NCI-H1417 treated with DMSO at 0.1 percent for 48 hours (cell line): ENCODE measurements at places on chromosomes 3 and 15.

DNA sequence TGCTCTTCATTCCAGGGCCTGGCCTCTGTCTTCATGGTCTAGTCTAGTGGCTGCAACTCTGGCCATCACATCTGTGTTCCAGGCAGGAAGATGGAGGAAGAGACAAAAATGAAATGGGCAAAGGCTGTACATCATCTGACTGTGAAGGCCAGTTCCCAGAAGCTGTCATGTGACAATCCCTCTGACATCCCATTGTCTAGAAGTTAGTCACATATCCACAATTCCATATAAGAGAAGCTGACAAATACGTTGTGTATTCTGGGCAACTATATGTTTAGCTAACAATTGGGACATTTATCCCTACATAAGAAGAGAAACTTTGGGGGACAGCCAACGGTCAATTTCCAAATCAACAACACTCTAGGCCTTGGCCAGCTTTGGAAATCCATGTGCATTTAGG, 34.5 kb upstream of the C3orf70 start:
- no peak for DNase-seq

GRCh38 chr3:44355362-44356033, 16.9 kb downstream of the TCAIM start:
- DNase-seq, result peak; percentile 12

DNA sequence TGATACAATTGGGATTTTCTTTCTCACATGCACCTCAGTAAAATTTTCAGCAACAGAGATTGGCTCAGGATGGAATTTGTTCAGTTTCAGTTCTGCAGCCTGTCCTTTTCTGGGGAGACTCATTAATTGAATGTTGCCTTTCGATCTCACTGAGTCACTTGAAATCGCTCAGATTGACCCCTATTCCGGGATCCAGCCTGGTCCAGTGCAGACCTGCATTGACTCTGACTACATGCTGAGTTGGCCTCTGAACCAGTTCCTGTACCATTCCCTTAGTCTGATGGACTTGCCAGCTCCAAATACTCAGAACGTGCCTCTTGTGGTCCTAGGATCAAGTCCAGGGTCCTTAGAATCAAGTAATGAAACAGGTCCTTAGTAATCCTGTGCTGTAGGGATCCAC, 9.4 kb downstream of the IGF1R start:
- DNase-seq, result no peak

- no peak for DNase-seq
These were observed 28.1 kb upstream of the CNBP start for GRCh38 chr3:129211772-129212171.

DNA sequence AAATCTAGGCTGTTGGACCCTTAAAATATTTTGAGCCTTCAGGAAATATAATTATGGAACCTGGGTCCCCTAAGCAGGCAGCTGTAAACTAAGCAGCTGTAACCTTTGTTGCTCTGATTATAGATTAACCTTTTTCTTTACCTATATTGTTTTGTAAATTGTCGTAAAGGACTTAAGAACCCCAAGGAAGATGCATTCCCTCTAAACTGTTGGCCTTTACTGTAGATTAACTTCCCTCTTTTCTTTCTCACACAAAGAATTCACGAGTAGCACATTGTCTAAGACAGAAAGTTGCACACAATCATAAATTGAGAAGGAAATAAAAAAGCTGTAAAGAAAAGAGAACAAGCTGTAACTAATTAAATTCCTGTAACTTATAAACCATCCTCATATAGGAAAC, 877.3 kb downstream of the ROBO2 start:
- DNase-seq, result no peak

DNA sequence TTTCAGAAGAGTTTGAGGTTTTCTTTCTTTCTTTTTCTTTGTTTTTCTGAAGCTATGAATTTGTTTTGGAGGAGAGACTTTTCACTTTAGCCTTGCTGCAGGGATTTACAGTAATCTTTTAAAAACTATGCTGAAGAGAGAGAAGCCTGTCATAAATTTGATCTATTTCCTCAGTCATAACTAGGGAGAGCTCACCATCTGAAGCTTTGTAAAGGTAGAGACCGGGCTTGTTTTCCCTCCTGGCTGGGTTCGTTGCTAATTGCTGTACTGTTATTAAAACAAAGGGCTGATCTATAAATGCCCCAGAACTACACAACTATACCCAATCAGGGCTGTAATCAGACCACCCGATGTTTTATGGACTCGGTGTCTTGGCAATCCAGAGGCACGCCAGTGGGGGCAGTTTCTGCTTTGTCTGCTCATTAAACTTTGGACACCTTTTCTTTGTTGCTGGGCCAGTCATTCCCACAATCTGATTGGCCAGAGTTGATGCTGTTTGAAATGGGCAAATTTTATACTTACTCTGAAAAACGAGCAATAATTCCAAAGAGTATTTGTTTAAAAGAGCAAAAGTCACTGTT, 164.3 kb downstream of the CACNA1D start:
- no peak for DNase-seq

- DNase-seq, result no peak
These were observed 195.4 kb downstream of the FMN1 start for GRCh38 chr15:32998979-32999672.

- no peak for DNase-seq
These were observed 95.1 kb downstream of the FOXP1 start for GRCh38 chr3:71488391-71488809.

DNA sequence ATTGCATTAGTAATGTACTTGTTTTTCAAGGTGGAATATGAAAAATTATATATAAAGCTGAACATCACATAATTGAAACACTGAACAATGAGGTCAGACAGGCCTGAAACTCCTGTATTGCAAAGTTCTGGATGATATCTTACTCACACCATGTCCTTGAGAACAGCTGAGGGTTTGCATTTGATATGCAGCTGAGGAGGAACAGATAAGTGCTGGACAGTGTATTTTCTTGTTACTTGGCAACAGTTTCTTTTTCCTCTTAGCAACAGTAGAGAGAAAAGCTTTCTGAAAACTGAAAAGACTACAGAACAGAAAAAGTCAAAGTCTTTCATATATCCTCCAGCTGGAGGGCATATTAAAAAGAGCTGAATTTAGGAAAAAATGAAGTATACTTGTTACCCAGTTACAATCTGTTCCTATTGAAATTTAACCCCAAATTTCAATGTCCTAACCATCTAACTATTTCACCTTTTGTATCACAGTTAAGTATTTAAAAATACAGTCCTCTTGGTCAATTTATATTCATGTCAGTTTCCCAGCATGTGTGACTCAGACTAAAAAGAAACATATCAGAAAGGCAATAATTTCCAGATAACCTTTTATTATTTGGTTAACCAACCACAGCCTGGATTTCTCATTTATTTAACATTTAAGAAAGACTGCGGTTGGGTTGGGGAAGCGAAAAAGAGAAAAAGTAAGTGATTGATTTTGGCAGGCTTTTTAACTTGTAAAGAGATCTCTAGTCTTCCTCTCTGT, 733.0 kb upstream of the DPPA4 start:
- no peak for DNase-seq

DNA sequence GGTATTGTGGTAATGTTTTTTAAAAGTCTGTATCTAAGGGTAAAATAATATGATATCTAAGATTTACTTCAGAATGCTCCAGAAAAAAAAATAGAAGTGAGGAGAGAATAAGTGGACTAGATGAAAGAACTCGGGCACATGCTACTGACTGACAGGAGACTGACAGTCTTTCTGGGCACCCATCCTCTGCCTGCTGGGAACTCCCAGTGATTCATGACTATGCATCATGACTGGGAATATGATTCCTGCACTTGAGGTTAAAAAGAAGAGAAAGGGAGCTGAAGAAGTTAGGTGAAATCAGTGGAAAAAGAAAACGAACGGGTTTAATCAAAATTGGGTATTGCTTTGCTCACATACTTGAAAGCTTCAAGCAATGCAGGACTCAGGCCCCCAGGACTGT, 35.7 kb upstream of the SPSB4 start:
- DNase-seq, result no peak

DNA sequence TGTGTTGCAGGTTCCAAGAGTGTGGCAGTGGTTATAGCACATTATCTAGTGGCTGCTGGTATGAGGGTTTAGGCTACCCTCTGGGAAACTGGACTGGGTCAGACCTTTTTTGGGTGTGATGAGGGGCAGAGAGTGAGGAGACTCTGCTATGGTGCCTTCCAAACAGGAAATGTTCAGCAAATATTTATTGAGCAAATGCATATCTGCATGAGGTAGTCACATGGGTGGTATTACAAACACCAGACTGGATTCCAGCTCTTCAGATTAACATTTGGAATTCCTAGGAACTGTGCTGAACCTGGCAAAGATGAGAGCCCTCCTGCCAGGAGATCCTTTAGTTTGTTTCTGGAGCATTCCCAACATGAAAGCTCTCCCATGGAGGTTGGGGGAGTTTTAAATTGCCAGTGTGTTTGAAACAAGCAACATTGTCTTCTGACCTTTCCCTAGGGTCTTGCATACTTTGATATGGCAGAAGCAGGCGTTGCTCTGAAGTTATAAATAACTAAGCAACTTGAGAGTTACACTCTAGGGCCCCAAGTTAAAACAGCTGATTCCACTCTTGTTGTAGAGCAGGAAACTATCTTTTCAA, 341.2 kb upstream of the C2CD4B start:
- DNase-seq, result no peak

GRCh38 chr3:1252061-1252430, 159.2 kb downstream of the CNTN6 start:
- no peak for DNase-seq

DNA sequence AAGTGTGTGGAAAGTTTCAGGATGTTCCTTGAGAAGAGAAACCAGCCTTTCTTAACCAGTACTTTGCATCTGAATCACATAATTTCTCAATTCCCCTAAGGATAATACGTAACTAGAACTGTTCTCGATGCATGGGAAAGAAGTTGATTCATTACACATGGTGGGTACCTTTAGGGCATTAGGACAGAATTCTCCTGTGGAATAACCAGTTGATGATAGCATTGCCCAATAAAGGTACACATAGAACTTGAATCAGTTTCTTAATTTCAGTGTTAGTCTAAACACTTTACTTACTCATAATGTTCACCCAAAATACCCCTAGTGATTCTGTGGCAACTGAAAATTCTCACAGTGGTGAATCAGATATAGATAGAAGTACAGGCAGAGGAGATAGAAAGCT, 1030.9 kb downstream of the ROBO1 start:
- DNase-seq, result no peak

DNA sequence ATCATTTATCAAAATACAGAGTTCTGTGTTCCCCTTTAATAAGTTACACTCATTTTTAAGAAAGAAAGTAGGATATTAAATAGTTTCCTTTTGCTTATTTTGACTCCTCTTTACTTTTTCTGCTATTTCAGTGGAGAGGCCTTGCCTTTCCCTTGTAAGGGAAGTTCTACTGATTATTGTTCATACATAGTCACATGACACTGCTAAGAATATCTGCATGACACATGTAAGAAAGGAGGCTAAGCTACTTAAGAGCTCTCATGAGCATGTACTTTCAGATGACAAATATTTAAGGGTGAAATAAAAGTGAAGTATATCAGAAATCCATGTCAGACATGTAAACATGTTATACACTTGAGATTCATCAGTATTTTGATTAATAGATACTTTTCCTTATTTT, 39.0 kb downstream of the MYRIP start:
- no peak for DNase-seq

GRCh38 chr15:99185414-99186130, 63.8 kb downstream of the TTC23 start:
- no peak for DNase-seq

DNA sequence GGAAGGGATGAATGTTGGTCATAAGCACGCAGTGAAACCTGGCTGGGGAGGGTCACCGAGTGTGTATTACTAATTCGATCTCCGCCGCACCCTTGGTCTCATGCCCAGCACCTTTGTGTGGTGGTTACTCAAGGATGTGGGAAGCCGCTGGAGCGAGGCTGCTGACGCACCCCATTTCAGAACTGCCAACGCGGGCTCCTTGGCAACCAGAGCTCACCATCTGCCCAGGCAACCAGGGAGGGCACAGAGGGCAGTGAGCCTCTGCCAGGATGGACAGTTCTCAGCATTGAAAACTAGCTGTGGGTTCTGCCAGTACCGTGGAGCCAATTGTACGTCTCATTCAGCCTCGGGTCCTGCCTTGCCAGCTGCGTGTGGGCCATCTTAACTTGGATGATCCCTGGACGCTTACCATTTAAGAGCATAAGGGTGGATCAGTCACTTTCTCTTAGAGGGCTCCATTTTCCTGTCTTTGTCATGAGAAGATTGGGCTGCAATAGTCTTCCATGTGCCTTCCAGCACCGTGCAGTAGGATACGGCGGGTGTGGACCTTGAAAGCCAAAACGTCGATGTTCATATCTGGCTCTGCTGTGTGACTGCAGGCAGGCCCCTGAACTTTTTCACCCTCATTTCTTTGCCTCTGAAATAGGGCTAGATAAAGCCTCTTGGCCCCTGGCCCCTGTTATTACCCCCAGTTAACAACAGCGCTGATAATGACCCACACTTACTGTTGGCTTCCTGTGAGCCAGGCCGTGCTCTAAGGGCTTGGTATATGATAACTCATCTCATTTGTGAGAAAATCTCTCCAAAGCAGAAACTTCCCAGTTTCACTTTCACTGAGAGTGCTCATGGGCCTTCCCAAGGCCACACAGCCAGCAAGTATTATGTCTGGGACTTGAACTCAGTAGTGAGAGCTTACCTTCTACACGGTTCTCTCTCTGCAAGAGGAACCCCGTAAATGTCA, 238.8 kb downstream of the OPA1 start:
- DNase-seq, result no peak

- DNase-seq, result no peak
These were observed 44.0 kb downstream of the PSMD6 start for GRCh38 chr3:63979093-63979885.

- no peak for DNase-seq
These were observed 625.6 kb downstream of the SI start for GRCh38 chr3:164452707-164453106.

DNA sequence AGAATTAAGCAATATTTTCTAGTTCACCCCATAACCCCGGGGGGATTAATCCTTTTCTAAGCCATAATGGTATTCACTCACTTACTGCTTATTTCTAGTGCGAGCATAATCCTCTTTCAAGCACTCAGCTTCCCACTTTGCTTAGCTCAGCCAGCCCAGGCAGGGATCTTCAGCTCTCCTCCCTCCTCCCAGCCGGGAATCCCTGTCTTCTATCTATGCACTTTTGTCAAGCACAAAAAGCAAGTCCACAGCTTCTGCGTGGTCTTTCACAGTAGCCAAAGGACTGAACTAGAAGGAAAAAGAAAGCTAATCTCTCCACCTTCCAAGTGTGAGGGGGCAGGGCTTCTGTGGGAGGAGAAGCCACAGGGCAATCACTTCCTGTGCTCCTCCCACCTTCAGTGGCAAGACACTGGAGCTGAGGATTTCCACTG, 62.8 kb downstream of the PEX5L start:
- DNase-seq, result no peak
